ENCODE measurements at places on chromosomes 3 and 15.
A peak's percentile ranks its signal among the peaks of the same experiment; 100 is the strongest.

GRCh38 chr3:124178531-124178930 lies 186.6 kb upstream of the ROPN1 start:
- no peak for DNase-seq

DNA sequence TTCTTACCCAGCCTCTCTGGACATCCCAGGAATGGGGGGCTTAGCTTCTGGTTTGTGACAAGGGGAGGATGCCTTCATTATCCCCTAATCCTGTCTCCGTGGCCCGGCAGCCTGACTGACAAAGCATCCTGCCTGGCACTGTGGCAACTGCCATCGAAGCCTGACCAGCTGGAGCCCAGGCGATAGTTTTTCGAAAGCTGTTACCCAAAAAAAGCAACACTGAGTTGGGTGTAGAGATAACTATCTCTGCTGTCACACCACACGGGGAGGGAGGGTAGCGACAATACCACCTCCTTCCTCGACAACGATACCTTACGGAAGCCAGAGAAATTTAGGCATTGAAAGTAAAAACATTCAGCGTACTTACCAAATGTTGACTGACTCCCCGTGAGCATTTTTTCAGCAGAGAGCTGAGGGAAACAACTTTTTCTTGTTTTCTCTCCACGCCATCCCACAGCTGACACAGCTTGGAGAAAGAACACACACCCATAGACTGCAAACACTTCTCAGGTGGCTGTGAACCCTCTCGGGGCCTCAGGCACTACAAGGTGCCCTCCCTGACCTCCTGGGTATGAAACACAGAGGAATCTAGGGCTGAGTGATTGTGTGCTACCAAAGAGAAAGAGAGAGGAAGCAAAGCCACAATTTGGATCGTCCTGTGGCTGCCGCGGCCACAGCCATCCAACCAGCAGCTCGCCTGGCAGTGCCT lies 361.9 kb upstream of the ICE2 start:
- no peak for DNase-seq

DNA sequence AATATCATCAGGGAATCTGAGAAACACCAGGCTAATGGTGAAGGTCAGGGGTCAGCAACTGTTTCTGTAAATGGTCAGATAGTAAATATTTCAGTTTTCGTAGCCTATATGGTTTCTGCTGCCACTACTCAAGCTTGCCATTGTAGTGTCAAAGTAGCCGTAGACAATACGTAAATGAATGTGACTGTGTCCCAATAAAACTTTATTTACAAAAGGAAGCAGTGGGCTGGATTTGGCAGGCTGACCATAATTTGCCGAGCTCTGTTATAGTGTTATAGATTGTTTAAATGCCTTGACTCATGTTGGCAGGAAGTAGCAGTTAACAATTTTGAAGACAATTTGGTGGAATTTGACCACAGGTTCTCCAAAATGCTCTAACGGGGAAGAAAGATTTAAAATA lies 548.2 kb downstream of the FOXP1 start:
- no peak for DNase-seq

DNA sequence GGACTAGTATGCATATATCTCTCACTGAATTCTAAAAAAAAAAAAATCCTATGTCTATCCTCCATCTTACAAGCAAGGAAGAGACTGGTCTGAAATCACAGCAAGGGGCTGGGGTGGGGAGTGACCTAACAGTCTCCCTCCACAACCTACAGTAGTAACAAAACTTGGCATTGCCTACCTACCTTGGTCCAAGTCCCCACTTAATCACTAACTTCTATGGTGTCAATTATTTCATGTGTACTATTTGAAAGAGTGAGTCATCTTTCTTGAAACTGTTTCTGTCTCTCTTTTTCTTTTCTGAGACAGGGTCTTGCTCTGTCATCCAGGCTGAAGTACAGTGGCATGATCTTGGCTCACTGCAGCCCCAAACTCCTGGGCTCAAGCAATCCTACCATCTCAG lies 36.8 kb downstream of the CHAC1 start:
- DNase-seq = no peak

DNA sequence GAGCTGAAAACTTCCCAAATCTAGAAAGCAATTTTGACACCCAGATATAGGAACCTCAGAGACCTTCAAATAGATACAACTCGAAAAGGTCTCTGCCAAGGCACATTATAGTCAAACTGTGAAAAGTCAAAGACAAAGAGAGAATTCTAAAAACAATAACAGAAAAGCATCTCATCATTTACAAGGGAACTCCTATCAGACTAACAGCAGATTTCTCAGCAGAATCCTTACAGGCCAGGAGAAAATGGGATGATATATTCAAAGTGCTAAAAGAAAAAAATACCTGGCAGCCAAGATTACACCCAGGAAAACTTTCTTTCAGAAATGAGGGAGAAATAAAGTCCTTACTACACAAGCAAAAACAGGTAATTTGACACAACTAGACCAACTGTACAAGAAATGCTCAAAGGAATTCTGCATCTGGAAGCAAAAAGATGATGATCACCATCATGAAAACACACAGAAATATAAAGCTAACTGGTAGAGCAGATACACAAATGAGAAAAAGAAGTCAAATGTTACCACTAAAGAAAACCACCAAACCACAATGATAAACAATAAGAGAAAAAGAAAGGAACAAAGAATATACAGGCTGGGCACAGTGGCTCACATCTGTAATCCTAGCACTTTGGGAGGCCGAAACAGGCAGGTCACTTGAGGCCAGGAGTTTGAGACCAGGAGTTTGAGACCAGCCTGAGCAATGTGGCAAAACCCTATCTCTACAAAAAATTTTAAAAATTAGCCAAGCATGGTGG lies 50.4 kb downstream of the ADAM10 start:
- DNase-seq = no peak

DNA sequence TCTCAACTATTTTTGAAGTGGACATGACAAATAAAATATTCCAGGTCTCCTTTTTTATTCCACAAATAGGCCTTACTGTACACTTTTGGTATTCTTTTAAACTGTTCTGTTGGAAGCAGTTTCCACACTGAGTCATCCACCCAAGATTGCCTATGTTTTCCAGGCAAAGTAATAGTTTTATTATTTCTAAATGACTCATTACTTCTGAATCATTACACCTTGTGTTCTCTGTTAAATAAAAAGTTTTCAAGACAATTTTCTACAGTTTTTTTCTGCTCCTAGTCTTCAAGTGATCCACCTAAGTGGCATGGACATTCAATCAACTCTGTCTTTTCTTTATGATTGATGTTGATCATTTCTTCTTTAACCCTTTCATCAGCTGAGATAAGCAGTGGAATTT lies 26.5 kb downstream of the PPP2R3A start:
- no peak for DNase-seq

GRCh38 chr3:169260296-169260695 lies 403.2 kb downstream of the MECOM start:
- DNase-seq = no peak

- DNase-seq = no peak
Observed at GRCh38 chr3:30349507-30349906, 256.9 kb upstream of the TGFBR2 start.

- DNase-seq = peak; percentile 25
Observed at GRCh38 chr3:155737844-155738460, 6.9 kb downstream of the PLCH1 start.

DNA sequence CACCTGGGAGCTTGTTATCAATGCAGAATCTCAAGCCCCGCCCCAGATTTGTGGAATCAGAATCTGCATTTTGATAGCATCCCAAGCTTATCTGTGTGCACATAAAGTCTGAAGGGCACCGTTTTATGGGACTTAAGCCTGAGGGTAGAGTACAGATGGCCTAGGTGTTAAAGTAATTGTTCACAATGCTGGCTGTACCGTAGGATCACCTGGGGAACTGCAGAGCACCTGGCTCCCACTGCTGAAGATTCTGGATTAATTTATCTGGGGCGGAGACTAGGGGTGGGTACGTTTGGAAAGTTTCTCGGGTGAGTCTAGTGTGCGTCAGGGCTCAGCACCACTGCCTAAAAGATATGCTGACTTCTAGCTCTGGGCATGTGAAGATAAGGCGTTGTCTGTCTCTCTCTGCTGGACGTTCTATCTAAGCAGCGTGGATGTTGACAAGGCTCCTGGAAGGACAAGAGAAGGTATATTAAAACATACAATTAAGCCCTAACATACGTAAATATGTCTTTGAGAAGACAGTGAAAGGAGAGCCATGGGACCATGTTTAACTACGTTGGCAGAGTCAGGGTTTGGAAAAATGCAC lies 63.2 kb upstream of the RASGRP1 start:
- DNase-seq = no peak

- no peak for DNase-seq
Observed at GRCh38 chr15:49686599-49686998, 65.8 kb downstream of the DTWD1 start.

GRCh38 chr15:34652726-34653033 lies 69.2 kb upstream of the GOLGA8B start:
- no peak for DNase-seq

GRCh38 chr15:79538527-79538926 lies 106.4 kb downstream of the MINAR1 start:
- DNase-seq = no peak

- no peak for DNase-seq
Observed at GRCh38 chr15:25694239-25694584, 168.9 kb downstream of the ATP10A start.

DNA sequence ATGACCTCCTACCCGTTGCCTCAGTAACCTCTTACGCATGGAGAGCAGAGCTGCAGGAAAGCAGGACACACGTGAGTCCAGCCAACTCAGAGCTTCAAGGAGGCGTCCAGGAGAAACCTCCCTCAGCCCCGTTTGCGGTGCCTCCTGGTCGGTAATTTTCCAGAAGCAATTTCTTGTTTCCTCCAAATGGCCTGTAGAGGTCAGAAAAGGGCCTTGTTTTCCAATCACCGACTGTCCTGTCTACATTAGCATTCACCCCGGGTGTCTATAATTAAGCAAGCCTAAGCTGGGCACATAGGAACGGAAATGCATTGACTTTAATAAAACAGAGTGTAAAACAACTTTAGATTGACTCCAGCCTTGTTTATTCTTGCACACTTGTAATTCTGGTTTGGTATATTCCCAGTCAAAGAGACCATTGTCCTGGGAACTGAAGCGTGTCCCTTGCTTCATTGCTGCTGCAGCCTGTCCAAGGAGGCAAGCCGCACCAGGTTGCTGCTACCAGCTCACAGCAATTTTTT lies 836.2 kb downstream of the AGBL1 start:
- DNase-seq = no peak

DNA sequence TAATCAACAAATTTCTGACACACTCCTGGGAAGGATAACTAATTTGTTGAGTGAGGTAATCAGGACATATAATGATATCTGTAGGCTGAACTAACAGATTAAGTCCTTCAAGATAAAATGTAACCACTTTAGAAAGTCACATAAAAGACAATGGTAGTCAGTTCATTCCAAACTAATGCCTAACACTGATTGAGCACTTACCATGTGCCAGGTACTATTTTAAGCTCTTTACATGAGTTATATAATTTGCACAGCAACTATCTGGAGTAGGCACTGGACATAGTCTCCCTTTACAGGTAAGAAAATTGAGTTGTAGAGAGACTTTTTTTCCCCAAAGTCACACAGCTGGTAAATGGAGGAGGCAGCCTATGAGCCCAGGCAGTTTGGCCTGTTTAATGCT lies 211.2 kb upstream of the CFAP20DC start:
- no peak for DNase-seq

- DNase-seq = no peak
Observed at GRCh38 chr3:72538070-72538745, 310.0 kb downstream of the SHQ1 start.

- no peak for DNase-seq
Observed at GRCh38 chr3:190811775-190812480, 50.6 kb downstream of the GMNC start.

DNA sequence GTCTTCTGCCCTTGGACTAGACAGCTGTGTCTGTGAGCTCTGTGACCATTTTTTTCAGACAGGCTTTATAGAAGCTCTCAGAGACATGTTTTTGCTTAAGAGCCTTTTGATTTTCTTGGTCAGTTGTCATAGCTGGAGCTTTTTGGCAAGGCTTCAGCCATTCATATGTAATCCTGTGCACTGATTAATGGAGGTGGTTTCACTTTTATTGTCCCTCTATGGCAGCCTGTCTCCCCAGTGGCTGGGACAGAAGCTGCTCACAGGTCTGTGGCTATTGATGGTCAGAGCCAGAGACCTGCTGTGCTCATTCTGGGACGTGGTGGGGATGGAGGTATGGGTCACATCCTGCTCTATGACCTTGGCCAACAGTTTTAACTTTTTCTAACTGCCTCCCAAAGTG lies 226.6 kb upstream of the LRRFIP2 start:
- DNase-seq = no peak

DNA sequence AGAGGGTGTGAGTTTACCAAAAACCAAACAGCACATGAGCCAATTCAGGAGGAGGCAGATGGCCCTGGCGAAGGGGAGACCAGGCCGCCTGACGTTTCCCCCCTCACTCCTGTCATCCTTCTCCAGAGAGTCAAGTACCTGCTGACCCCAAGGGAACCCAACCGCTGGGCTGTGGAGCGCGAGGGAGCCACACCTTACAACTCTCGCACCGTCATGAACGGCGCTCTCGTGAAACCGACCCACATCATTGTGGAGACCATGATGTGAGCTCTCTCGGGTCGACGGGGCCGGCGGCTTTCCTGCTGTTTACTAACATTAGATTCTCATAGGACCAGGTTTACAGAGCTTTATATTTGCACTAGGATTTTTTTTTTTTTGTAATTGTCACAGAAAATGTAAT lies 55.4 kb downstream of the GRIP2 start:
- no peak for DNase-seq

GRCh38 chr3:15221574-15222217 lies 15.7 kb downstream of the CAPN7 start:
- no peak for DNase-seq

GRCh38 chr3:121063628-121064027 lies 155.6 kb downstream of the STXBP5L start:
- no peak for DNase-seq

- no peak for DNase-seq
Observed at GRCh38 chr3:32203854-32204253, 34.6 kb upstream of the CMTM8 start.

DNA sequence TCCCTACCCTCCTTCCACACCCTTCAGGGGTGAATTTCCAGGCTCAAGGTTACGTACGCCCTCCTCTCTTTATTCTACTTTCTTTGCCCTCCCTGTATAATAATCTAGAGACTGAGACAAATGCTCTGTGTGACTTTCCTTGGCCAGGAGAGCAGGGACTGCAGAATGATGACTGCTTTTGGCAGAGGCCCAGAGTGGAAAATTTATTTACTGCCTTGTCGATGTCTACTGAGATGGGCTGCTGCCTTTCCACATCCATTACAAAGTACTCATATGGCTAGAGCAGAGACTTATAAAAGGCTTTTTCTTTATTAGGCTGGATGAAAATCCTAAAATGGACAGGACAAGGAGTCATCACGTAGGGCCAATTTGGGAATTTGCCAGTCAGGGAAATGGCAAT lies 576.2 kb downstream of the TUSC7 start:
- DNase-seq = no peak

DNA sequence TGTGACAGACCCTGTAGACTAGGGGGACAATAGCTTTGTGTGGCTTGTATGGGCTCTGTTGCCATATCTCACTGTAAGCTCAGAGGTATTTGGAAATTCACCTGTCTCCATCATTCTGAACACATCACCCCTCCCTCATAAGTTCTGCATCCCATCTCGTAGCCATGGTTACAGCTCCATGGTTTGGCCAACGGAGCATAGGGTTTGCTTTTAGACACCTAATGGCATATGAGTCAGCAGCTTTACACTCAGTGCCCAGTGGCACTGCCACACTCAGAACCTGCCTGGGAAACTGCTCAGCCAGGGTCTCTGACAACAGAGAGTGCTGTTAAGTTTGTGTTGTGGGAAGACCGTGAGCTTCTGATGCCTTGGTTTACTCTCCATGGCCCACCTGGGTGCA lies 67.3 kb downstream of the CCK start:
- no peak for DNase-seq

- no peak for DNase-seq
Observed at GRCh38 chr15:31292391-31293015, 34.1 kb upstream of the KLF13 start.
